ENCODE measurements at places on chromosomes 2 and 18. TPM values are rescaled to one million over a fixed set of nuclear protein-coding genes. Genes with fewer than 3 reads are reported as not detected.

DNA sequence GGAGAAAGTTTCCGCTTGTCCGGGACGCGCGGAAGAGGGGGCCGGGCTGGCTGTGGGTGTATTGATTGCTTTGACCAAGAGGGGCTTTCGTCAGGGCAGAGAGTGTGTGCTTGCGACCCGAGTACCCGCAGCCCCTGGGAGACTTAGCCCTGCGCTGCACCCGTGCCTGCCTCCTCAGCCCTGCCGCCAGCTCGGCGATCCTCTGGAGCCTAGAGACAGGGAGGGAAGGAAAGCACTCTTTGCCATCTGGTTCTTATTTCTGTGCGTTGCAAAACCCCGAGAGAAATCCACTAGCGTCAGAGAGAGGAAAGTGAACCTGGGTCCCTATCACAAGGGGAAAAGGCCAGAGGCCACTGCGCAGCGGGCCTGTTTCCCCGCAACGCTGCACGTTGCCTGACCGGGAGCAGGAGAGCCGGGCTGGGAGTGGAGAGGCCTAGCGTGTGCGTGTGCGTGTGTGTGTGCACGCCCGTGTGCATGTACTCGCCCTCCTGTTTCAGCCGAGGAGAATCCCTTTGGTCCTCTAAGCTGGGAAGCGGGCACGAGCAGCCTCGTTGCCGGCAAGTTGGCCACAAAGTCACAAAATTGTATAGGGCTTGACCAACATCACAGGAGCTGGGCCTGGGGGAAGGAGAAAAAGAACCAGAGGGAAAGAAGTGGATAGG lies 1.7 kb downstream of the SIX3 start:
- no peak for DNase-seq

DNA sequence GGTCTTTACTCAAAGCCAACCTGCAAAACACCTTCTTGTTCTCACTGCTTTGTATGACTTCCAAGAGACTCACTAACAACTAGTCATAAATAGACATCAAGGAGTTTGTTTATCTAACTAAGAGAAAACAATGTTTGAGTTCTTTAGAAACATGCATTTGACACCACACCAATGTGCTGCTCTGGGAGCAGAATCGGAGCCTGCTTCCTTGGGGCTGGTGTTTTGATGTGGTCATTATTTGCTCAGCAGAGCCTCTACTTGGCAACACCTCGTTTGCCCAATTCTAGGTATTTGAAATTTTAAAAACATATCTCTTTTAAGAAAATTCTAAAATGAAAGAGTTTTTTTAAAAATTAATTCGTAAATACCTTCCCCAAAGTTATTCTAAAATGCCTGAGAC lies 167.5 kb downstream of the BCL2 start:
- no peak for DNase-seq

DNA sequence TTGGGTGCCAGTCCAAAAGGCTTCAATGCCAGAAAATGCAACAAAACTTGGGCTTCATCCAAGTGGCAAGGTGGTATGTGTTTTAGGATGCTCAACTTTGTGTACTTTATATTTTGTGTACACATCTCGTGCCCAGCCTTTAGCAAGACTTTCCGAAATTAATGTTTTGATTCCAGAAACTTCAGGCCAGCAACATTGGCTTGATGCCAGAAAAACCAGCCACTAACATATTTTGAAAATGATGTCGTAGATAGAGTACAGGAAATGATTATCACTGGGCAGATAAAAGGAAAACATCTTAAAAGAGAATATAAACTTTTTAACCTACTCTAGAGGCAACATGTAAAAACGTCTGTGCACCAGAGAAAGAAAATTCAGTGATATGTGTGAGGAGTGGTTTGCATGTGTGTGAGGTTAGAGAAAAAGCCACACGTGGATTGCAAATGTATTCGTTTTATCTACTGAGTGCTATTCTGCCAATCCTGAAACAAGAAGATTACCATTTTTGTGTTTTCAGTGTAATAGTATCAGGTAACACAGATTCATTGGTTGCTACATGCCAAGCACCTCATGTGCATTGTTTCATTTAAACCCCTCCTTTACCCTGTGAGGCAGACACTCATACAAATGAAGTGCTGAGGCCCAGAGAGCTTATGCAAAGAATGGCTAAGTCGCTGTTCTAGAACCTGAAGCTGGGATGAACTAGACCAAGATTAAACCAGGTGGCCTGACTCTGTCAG lies 264.8 kb downstream of the C1D start:
- DNase-seq, result no peak

- DNase-seq, result peak; percentile 46
Observed at GRCh38 chr2:60555066-60555782, 1.8 kb upstream of the BCL11A start.

GRCh38 chr2:46818141-46818621 lies 97.4 kb downstream of the MCFD2 start:
- DNase-seq, result no peak

GKN2 gene
- 3.3 TPM for polyA plus RNA-seq

DNA sequence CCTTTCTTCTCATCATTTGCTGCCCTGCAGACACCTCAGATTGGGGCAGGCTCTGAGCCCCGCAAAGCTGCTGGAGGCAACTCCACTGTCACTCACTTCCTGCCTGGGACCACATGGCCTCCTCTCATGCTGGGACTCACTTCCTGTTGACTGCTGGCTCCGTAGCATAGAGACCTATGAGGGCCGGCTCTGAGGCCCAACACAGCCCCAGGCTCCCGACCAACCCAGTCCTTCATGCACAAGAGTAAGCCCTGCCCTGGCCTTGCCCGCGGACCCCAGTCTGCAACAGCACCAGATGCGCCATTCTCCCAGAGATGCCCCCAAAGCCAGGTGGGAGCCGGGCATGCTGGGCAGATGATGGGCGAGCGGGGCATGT lies 55.7 kb downstream of the DNMT3A start:
- DNase-seq, result no peak

- DNase-seq, result no peak
Observed at GRCh38 chr2:106534471-106534870, 47.3 kb downstream of the CD8B2 start.

DNA sequence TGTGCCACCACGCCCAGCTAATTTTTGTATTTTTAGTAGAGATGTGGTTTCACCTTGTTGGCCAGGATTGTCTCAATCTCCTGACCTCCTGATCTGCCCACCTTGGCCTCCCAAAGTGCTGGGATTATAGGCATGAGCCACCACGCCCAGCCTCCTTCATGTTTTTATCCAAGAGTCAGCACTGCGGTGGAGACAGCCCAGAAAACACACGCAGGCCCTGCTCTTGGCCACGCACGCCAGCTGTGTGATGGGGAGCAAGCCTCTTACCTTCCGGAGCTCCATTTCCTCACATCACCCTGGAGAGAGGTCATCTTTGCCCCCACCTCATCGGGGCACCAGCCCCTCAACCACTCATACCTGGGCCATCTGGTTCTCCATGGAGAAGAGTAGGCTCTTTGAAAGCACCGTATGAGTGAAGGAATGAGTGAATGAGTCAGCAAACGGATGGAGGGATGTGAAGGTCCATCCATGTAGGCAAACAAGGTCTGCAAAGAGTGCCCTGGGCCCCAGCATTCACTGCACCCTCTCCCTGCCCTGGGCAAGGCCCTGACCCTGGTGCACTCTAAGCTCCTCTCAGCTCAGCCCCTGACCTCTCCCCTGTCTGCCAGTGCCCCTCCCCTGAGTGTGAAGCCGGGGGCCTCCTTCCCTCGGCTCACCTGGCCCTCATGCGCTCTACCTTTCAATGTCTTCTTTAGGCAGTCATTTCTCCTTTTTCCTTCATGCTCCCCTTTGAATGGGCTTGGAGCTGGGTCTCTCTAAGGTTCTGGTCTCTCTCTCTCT lies 7.4 kb downstream of the GYPC start:
- no peak for DNase-seq

- DNase-seq, result no peak
Observed at GRCh38 chr2:216960671-216961268, 100.9 kb upstream of the TNP1 start.

DNA sequence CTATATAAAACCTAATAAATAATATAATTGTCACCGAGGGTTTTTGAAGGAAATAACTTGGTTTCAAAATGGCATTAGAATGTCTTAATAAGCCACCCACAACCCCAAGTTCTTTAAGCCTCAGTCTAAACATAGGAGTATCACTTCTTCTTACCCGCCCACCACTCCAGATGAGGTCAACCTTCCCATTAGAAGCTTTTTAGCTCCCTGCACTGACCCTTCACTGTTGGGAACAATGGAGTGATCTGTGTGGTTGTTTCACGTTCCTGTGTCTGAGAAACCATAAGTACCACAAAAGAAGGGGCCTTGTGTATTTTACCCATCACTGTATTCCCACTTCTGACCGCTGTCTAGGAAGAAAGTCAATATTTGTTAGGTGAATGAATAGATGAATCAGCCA lies 326.3 kb upstream of the ZNF521 start:
- no peak for DNase-seq

ZSWIM2 gene
- not detected for polyA plus RNA-seq

DNA sequence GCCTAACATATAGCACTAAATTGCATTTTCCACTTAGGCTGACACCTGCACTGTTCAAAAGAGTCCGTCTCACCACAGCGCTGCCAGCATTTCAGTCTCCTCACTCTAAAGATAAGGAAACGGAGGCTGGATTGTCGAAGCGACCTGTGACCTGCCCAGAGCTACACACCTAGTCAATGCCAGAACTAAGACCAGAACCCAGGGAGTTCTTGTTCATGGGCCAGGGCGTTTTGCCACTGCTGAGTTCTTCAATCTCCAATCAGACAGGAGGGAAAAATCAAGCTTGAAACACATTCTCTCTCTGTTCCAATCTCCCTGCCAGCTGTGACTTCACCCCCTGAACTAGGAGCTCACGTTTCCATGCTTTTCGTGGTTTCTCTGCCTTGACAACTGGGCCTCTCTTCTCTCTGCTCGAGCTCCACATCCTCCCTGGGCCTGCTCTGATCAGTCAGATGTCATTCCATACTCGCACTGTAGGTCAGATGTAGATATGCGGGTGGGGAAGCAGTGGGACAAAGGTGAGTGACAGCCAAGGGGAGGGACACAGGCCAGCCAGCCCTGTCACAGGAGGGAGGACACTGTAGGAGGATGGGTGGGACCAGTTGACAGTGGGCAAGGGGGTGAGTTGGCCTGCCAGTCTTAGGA lies 221.1 kb upstream of the SMAD2 start:
- DNase-seq, result no peak

GRCh38 chr18:69784815-69785214 lies 162.9 kb downstream of the CD226 start:
- DNase-seq, result no peak

CHRND gene
- not detected for polyA plus RNA-seq

DNA sequence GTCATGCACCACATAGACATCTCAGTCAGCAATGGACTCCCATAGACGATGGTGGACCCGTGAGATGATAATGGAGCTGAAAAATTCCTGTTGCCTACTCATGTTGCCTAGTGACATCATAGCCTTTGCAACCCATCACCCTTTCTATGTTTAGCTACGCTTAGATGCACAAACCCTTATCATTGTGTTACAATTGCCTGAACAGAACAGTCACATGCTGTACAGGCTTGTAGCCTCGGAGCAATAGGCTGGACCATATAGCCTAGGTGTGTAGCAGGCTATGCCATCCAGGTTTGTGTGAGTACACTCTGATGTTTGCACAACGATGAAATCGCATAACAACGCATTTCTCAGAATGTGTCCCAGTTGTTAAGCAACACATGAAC lies 221.6 kb downstream of the ALPK2 start:
- DNase-seq, result peak; percentile 59

CFAP53 gene
- 0.55 TPM for polyA plus RNA-seq

GRCh38 chr18:59477849-59478248 lies 118.8 kb upstream of the LMAN1 start:
- DNase-seq, result no peak

DNA sequence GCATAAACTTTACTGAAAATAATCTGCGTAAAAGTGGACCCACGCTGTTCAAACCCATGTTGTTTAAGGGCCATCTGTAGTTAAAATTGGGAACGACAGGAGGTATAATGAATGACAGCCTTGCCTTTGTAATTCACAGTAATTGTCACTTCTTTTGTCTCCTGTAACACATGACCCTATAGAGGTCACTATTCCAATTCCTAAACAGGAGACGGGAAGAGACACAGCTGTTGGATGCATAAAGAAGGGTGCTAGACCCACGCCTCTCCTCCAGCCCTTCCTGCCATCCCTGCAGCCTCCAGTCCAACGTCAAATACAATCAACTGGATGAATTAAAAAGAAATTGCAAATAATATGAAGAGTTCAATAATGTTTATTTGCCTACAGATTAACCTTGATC lies 63.1 kb upstream of the NFATC1 start:
- no peak for DNase-seq

- no peak for DNase-seq
Observed at GRCh38 chr2:236319036-236319435, 54.8 kb upstream of the ASB18 start.

DNA sequence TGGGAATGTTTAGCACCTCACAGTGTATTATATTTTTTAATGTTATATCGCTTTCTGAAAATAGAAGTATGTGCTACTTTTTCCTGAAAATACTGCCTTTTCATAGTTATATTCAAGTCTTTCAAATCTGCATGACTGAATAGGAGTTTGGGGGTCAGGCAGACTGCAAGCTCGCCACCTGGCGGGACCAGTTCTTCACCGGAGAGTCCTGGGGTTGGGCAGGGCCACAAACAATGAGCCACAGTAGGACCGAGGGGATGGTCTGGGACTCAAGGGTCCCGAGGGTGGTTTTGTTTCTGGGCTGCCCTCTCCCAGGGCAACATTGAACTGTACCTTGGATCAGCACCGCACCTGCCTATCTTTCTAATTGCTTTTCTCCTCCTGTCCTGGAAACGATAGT lies 70.6 kb downstream of the VWA3B start:
- no peak for DNase-seq

- peak; percentile 76 for DNase-seq
Observed at GRCh38 chr2:172836347-172836821, 100.7 kb downstream of the RAPGEF4 start.

PLB1 gene
- polyA plus RNA-seq, result 1.2 TPM

DNA sequence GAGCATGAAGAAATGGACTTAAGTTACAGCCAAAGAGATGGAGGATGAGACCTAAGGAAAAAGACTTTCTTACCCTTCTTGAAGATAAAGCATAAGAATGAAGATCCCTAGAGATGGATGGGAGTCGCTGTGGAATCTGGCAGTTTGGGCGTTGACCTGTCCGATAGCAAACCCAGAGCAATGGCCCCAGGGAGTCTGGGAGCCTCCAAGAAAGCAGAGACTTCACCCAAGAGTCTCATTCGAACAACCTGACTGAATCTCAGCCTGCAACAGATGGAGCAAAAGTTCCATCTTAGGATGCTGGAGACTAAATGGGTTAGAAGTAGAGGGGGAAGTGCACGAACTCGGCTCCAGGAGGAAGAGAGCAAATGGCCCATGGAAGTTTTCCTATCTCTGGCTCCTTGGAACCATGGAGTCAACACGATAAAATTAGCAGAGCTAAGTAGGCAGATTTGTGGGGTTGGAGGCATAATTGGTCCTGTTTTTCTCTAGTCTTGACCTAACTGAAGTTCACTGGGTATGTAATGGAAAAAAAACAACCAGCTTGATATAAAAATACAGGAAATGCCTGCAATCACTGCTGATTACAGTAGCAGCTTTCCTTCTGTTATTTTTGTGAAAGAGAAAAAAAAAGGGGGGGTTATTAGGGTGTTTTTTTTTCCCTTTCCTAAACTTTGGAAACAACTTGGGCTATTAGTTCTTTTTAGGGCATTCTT lies 178.4 kb upstream of the EPAS1 start:
- no peak for DNase-seq
